ENCODE measurements at places on chromosomes 6 and 20.

GRCh38 chr6:158316022-158316421 is 3.8 kb downstream of the TULP4 start:
- ATAC-seq: no peak

- ATAC-seq: no peak
Measured at GRCh38 chr6:74069089-74069581, 373.1 kb downstream of the CD109 start.

GRCh38 chr6:5634525-5634924 is 372.2 kb downstream of the NRN1 start:
- no peak for ATAC-seq

DNA sequence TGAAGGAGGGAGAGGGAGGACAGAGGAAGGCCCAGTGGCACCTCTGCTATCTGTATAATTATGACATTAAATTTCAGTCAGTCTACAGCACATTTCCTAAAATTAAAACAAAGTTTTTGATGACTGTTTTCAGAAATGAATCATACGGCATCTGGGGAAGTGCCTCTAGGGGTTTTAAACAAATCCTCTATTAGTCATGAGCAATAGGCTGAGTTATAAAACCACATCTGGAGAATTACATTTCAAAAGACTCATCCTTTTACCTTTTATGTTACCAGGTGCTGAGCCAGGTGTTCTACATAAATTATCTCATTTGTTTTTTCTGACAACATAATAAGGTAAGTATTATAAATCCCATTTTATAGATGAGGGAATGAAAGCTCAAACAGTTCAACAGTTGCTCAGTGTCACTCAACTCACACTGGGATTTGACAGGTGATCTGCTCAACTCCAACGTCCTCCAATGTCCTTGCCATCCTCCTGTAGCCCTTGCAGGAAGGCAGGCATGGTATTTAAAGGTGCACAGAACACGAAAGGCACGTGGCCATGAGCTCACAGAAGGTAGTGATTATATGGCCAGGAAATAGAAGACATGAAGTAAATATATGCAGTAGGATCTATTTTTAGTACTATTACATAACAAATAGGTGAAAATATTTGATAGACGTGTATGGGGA is 184.2 kb upstream of the MAN1A1 start:
- peak; percentile 73 for ATAC-seq

- ATAC-seq: no peak
Measured at GRCh38 chr20:41618807-41619311, 682 bp upstream of the CHD6 start.

DNA sequence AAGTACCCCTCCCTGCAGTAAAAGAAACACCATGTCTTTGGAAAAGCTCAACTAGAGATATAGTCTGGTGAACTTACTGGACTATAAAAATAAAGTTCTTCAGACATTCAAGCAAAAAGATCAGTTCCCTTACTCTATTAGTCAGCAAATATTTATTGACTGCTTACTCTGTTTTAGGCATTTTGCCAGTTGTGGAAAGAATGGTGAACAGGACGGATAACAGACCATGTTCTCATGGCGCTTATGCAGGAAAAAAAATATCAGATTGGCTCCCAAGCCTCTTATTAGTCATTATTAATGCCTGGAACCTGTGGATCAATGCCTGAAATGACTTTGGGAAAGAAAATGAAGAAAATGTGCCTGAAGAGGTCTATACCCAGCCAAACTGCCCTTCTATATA is 282.2 kb upstream of the EPHA7 start:
- ATAC-seq: no peak

- no peak for ATAC-seq
Measured at GRCh38 chr6:140540743-140541142, 1166.3 kb upstream of the CITED2 start.

DNA sequence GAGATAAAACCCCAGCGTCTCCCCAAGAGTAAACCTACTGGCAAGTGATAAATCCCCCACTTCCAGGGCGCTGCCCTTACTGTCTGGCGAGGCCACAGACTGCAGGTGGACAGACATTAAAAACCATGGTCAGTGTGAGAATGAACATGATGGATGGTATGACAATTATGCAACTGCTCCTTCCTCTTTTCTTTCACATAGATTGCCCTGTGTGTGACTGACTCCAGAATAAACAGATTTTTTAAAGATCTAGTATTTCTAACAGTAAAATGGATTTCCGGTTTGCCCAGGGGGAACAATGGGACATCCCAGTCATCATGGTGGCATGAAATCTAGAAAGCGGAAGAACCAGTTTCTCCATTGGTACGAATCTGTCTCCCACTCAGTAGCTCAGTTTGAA is 153.7 kb downstream of the FOXC1 start:
- ATAC-seq: no peak

DNA sequence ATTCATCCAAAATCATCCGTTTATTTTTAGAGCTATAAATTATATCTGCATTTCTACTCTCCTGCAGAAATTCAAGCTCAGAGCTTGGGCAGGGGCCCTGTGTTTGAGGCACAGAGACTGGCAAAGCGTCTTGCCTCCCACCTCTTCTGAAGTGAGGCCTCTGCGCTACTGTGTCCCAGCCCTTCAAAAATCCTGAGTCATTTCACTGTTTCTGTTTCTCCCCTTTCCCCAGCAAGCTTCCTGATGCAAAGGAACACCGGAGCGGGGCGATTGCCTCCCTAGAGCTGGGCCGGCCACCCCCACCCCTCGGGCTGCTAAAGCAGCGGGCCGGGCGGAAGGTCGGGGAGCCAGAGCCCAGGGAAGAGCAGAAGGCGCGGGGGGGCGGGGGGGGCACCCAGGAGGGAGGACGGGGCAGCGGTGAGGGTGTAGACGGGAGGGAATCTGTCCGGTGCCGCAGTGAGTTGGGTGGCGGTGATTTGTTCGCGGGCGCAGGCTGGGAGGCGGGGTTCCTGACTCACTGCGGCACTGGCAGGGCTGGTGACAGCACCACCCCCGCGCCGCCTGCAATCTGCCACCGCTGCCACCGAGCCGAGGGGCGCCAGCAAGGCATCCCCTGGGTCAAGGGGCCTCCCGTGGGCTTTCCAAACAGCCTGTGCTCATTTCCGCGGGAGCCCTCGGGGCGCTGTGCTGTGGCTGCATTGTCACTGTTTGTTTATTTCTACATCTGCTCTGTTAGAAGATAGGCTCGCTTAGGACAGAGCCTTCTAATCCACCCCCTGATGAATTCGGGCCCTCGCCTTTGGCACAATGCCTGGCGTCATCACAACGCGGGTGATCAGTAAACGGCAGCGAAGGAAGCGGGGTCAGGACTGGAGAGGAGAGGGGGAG is 46.5 kb upstream of the SNAP25 start:
- no peak for ATAC-seq

DNA sequence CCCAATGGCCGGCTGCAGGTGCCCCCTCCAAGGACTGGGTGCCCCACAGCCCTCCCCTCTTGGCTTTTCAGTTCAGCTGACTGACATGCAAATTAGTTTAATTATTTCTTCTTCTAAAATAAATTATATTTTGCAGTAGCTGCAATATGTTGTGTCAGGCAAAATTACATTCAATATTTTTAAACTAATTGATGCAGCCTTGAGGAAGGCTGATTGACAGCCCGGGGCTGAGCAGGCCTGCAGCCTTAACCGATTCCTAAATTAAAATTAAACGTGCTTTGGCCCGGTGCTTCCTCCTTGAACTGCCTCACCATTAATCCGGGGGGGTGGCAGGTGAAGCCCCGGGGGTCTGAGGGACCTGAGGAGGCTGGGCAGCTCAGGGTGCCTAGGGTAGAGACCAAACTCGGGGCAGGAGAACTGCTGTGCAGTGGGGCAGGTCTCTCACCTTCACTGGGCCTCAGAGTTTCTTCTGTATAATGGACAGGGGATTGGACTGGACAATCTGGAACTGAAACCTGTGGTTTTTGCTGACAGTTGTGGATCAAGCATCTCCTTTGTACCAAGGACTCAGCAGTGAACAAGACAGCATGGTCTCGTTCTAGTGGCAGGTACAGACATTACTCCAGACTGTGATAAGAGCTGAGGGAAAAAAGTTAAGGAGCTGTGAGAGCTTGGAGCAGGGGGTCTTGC is 72.5 kb downstream of the CD40 start:
- no peak for ATAC-seq

DNA sequence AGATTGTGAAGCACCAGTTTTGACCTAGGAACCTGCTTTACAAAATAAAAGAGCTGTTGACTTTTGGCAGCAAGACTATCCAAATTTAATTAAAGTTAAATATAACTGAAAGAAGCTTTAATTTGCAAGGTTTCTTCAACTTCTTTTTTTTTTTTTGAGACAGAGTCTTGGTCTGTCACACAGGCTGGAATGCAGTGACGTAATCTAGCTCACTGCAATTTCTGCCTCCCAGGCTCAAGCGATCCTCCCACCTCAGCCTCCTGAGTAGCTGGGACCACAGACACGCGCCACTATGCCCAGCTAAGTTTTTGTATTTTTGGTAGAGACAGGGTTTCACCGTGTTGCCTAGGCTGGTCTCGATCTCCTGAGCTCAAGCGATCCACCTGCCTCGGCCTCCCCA is 13.7 kb upstream of the CSE1L start:
- no peak for ATAC-seq
